ENCODE measurements at places on chromosomes 5 and 9. TPM values are rescaled to one million over a fixed set of nuclear protein-coding genes. Genes with fewer than 3 reads are reported as not detected.
A peak's percentile ranks its signal among the peaks of the same experiment; 100 is the strongest.

OMD gene
- not detected for total RNA-seq

DNA sequence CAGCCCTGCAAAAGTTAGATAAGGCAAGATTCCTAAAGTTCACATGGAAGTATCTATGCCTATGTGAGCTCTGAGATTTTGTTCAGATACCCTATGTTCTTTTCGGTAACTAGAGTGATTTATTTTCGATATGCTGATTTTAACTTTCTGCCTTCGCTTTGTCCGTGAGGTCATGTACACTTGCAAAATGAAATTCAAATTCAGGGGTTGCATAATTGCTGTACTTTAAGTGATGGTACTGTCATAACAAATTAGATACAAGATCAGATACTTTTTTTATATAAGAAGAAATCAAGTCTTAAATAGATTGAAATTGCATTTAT lies 350 bp upstream of the ECPAS start:
- no peak for DNase-seq

DNA sequence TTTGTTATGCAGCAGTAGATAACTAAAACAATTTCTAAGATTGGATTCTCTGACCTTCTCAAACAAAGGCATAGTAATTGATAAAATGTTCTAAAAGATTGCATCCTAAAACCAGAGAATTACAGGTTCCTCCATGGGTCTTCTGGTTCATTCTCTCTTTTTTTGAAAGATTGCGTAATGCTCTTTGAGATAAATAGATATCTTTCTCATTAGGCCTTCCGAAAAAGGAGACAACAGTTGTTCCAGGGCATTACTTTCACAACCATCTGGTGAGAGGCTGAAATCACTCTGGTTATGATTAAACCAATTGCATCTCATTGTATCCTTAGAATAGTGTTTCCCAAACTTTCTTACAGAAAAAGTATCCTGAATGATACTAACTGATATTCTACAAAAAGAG lies 174.7 kb upstream of the NREP start:
- DNase-seq, result no peak

- DNase-seq, result no peak
Measured at GRCh38 chr9:4464911-4465513, 25.3 kb upstream of the SLC1A1 start.

GRCh38 chr9:113530022-113530635 lies 66.6 kb downstream of the RGS3 start:
- no peak for DNase-seq

ZCCHC9 gene
- total RNA-seq, result 37.8 TPM

FIBCD1 gene
- total RNA-seq, result not detected

GRCh38 chr5:1760656-1761452 lies 38.8 kb downstream of the MRPL36 start:
- DNase-seq, result no peak

NME5 gene
- total RNA-seq, result not detected

AGXT2 gene
- total RNA-seq, result not detected

C9orf43 gene
- 0.57 TPM for total RNA-seq

CDH18 gene
- not detected for total RNA-seq

SLC27A4 gene
- 59.0 TPM for total RNA-seq

DNA sequence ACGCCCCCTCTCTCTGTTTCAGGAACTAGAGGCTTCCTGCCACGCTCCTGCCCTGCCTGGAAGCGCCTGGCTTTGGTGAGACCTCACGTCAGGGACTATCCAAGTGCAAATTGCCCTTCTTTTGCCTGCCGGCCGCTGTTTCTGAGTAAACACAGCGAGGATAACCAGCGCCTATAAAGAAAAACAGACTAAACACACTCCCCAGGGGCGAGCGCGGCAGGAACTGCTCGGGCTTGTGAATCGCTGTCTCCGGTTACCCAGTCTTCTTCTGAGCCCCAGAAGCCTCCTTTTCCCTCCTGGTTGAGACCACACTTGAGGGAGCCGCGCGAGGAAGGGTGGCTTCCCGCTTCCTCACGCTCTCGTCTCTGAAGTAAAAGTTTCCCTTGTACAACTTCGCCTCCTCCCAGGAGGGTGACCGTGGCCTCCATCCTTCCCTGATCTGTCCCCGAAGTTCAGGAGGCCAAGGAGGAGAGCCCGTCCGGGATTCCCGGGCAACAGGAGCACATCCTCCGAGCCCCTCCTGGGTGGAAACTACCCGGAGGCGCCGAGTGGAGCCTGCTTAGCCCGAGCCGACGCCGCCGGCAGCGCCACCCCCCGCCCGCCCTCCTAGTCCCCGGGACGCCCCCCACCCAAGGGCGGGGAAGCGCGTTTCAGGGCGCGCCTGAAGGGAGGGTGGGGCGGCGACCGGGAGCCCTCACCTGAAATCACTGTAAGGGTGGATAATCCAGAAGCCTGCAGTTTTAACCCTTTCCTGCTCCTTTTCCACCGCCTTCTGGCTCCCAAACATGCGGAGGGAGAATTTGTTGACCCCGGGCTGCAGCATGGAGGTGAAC lies 993 bp downstream of the HCN1 start:
- no peak for DNase-seq

DNA sequence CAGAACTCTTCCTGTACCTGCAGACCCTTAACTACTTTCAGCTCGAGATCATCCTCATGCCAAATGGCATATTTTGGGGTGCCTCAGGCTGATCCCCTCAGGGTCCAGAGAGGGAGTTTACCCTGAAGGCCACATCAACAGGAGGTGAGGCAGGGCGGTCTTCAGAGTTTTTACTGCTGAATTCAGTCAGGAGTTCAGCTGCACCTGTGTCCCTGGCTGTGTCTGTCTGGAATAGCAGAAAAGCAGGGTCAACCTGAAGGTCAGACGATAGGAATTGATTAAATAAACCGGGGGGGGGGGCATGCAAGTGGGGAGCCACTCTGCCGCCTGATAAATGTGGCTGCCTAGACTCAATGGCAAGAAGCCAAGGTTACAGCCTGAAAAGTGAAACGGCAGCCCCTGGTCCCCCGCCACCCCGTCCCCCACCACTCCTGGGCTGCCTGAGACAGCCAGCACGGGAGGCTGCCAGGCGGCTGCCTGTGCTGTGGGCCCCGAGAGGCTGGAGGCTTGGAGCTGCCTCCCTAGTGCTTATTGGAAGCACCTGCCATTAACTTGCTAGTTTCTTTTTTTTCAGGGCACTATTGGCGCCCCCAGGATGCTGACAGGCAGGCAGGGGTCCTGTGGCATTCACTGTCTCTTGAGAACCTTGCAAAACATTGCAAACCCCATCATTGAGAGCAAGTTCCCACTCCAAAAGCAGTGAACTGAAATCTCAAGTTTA lies 182.7 kb upstream of the PPP1R26 start:
- DNase-seq, result no peak

- DNase-seq, result no peak
Measured at GRCh38 chr5:85681871-85682270, 935.9 kb upstream of the COX7C start.

DNA sequence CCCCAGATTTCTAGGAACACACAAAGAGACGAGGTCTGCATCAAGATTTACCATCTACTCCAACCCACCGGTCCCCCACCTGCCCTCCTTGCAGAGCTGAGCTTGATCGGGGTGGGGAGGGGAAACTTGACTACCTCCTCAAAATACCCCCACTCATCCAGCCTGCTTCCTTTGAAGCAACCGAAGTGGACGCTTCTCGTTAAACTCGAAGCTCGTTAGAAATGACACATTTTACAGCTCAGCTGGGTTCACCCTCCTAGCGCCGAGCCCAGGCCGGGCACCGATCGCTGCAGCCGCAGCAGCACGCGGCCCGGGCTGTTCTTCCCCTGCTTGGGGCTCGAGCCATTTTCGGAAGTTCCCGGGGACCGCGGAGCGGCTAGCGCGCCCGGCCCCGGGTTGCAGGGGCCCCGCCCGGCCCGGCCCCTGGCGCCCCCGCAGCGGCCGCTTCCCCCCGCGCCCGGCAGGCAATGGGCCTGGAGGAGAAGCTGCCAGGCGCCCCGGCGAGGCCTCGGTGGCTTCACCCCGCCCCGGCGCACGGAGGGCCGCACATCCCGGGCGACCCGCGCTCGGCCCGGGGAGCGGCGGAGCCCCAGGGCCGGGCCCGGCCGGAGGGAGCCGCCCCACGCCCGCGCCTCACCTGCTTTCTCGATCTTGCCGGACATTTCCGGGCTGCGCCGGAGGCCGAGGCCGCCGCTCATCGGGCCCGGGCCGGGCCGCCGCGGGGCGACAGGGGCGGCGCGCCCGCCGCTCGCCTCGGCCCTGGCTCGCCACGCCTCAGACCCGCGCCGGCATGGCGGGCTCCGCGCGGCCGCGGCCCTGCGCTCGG lies 530 bp downstream of the RAPGEF1 start:
- DNase-seq, result peak; percentile 42

DNA sequence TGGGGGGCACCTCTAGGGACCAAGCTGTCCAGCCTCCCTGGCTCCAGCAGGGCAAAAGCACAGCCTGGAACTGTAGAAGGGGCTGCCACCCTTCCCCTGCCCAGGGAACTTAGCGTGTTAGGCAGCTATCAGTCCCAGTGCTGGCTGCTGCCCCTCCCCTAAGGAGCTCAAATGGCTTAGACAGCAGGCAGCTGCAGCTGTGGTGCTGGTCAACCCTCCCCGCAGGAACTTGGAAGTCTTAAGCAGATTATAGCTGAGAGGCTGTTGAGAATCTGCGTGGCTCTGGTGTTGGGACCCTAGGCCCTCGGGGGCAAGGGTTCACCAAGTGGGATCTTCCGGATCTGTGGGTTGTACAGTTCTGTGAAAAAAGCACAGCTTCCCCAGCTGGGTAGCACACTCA lies 536.5 kb upstream of the CDH10 start:
- no peak for DNase-seq

FAM13B gene
- total RNA-seq, result 15.0 TPM

INSL6 gene
- not detected for total RNA-seq

DNA sequence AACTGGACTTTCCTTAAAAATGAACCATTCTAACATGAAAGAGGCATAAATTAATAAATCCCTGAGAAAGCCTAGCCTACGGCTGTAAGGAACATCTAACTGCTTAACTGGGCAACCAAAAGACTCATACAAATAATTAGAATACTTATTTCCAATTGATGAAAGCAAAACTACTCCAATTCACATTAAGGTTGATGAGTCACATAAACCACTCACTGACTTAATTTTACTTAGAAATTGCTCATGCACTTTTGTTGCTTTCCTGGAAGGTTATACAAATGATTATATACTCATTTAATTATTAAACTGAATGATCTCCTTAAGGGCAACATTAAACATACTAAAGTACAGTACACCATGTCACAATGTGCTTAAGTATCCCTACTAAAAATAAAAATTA lies 101.9 kb downstream of the NFIB start:
- no peak for DNase-seq

DNA sequence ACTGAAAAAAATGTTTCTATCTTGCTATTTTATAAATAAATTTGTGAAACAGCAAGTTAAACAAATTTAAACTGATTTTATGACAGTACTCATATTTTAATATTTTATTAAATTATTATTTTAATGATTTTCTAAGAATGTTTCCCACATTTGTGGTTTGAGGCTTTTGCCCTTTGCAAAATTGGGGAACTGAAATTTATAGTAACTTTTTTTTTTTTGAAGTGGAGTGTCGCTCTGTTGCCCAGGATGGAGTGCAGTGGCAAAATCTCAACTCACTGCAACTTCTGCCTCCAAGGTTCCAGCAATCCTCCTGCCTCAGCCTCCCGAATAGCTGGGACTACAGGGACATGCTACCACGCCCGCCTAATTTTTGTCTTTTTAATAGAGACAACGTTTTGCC lies 7.2 kb upstream of the ADGRV1 start:
- DNase-seq, result no peak

UBE2B gene
- 95.9 TPM for total RNA-seq

DNA sequence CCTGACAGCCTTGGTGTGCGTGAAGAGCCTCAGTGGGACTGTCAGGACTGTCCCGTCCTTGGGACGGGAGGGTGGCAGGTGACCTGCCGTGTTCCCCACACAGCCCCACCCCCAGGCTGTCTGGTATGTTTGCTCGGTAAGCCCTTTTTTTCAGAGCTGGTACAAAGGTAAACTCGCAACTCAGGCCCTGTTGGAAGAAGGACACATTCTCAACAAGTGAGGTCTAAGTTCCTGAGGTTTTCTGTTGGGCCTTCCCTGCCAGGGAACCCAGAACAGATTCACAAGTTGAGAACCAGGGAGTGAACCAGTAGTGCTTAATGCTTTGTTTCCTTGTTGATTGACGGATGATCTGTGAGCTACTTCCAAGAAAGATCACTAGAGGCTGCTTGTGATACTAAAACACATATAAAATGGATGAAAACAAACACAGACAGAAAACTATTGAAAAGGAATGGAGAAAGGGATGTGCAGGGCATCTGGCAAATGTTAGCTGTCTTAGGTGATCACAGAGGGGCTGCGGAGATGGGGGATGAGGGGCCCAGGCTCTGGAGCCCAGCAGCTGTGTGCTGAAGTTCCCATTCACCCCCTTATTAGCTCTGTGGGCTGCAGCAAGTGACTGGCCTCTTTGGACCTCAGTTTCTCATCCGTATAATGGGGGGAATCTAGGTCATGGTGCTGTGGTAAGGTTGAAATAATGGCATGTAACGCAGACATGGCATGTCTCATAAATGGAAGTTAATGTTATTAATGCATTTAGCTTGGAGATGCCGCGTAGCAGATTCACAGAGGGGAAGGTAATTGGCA lies 2.7 kb downstream of the NDST1 start:
- DNase-seq, result no peak

HRH2 gene
- total RNA-seq, result 56.1 TPM

- no peak for DNase-seq
Measured at GRCh38 chr5:16992444-16992843, 56.4 kb upstream of the MYO10 start.

- DNase-seq, result no peak
Measured at GRCh38 chr5:180291234-180291940, 496 bp downstream of the MAPK9 start.

DNA sequence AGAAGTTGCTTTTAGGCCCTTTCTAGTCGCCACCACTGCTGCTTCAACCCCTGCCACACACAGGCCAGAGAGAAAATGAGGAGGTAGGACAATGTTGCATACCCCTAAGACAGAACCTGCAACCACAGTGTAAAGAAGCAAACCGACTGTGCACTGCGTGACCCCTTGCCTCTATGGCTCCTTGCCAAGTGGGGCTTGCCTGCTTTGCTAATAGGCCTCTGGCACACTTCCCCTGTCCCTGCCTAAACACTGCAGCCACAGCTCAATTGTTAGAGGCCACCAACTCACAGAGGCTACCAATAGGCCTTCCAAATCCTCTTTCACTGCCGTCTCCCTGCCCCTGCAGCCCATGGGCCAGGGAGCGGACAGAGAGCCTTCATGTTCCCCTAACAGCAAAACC lies 280.1 kb downstream of the CDH10 start:
- no peak for DNase-seq

TICAM2 gene
- total RNA-seq, result 0.82 TPM
